ENCODE measurements at places on chromosomes 4 and X. TPM values are rescaled to one million over a fixed set of nuclear protein-coding genes. Genes with fewer than 3 reads are reported as not detected.

The KLHL2 gene
- 9.2 TPM for total RNA-seq

GRCh38 chrX:154815274-154815818, 10.1 kb upstream of the MPP1 start:
- no peaks in the 10 kb centered on the region for H3K27me3 ChIP-seq
- no peak overlapping the region for H3K4me3 ChIP-seq
- no peaks in the 10 kb centered on the region for H3K4me1 ChIP-seq
- H3K27ac ChIP-seq: no peak overlapping the region
- H3K36me3 ChIP-seq: no peaks in the 10 kb centered on the region
- no peak for DNase-seq

DNA sequence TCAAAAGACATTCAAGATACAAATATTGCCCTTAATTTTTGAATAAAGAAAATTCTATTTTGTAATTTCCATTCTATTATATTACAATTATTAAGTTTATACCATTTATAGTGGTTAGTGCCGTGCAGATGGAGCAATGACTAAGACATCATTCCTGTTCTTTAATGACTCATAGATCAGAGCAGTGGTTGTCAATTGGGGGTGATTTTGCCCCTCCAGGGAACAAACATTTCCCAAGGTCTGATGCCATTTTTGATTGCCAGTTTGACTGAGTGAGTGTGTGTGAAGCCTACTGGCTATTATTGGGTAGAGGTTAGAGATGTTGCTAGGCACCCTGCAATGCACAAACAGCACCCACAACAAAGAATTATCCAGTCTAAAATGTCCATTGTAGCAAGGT, 97.9 kb upstream of the DDIT4L start:
- no peak overlapping the region for H3K27ac ChIP-seq
- no peak for DNase-seq
- no peaks in the 10 kb centered on the region for H3K27me3 ChIP-seq

The PPP1R2C gene
- total RNA-seq: not detected

- H3K36me3 ChIP-seq: no peaks in the 10 kb centered on the region
- H3K4me1 ChIP-seq: peaks cover 14% of the 10 kb centered on the region
- no peak for DNase-seq
- H3K27me3 ChIP-seq: no peaks in the 10 kb centered on the region
Observed at GRCh38 chr4:174517502-174518445, 4.5 kb downstream of the HPGD start.

- H3K4me3 ChIP-seq: no peak overlapping the region
- no peaks in the 10 kb centered on the region for H3K4me1 ChIP-seq
- DNase-seq: no peak
- no peak overlapping the region for H3K27ac ChIP-seq
Observed at GRCh38 chrX:20531667-20532066, 265.0 kb upstream of the RPS6KA3 start.

The CASP3 gene
- total RNA-seq: 6.2 TPM

The SLC9B2 gene
- total RNA-seq: 10.5 TPM

DNA sequence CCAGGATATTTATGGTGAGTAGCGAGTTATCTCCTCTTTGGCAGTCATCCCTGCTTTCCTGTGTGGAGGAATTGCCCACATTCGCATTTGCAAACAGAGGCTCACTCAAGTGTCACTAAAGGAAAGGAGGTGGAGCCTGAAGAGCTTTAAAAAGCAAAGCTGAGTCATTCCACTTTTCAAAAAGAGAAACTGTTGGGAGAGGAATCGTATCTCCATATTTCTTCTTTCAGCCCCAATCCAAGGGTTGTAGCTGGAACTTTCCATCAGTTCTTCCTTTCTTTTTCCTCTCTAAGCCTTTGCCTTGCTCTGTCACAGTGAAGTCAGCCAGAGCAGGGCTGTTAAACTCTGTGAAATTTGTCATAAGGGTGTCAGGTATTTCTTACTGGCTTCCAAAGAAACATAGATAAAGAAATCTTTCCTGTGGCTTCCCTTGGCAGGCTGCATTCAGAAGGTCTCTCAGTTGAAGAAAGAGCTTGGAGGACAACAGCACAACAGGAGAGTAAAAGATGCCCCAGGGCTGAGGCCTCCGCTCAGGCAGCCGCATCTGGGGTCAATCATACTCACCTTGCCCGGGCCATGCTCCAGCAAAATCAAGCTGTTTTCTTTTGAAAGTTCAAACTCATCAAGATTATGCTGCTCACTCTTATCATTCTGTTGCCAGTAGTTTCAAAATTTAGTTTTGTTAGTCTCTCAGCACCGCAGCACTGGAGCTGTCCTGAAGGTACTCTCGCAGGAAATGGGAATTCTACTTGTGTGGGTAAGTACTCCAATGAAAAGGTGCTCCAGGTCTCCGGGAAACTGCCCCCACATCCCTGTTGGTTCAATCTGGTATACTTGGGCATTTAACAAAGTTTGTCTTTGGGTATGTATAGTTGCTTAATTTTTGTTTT, at the start of gene EGF:
Gene EGF, plus strand, starts transcription at position 178 of the 890 bp plus-strand sequence. Its CDS starts 453 bp downstream, at position 631.
- H3K27me3 ChIP-seq: no peaks in the 10 kb centered on the region
- H3K27ac ChIP-seq: peak within 1 kb of the TSS; percentile 37
- H3K36me3 ChIP-seq: no peaks in the 10 kb centered on the region
- H3K4me3 ChIP-seq: no peak within 1 kb of the TSS

- no peak overlapping the region for H3K4me3 ChIP-seq
- no peaks in the 10 kb centered on the region for H3K36me3 ChIP-seq
- H3K27ac ChIP-seq: no peak overlapping the region
- H3K27me3 ChIP-seq: no peaks in the 10 kb centered on the region
- DNase-seq: no peak
Observed at GRCh38 chr4:174404677-174405076, 117.6 kb downstream of the HPGD start.

DNA sequence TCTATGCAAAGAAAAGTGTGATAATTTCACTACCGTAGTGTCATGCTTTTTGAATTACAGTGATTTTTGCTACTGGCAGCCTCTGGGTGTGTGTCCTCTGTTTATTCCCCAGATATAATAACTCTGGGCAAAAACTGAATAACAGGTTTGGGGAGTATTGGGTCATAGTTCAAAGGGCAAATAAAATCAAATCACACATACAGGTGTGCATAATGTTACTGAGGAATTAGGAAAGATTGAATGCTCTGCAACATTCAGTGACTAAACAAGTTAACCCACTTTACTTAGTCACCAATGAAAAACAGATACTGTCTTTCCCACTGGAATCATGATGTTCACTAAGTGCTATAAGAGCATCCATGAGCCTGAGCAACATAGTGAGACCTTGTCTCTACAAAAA, 224.3 kb downstream of the OPHN1 start:
- no peaks in the 10 kb centered on the region for H3K27me3 ChIP-seq
- no peaks in the 10 kb centered on the region for H3K4me1 ChIP-seq
- H3K4me3 ChIP-seq: no peak overlapping the region
- no peaks in the 10 kb centered on the region for H3K36me3 ChIP-seq
- no peak overlapping the region for H3K27ac ChIP-seq

DNA sequence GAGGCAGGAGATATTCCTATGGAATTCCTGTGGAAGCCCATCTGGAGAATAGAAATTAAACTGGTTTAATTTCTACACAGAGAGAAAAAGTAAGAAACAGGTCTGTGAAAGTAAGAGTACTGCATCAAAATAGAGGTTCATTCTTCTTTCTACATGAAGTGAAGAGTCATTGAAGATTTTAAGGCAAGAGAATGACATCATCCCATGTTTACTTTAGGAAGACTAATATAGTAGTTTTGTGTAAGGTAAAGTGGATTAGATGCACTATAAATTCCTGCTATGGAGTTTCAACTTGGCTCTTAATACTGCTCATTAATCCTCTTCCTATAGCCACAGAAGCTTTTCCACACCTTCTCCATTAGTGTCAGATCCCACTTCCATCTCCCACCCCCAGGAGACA, 47.6 kb downstream of the CNGA1 start:
- H3K36me3 ChIP-seq: no peaks in the 10 kb centered on the region
- H3K27ac ChIP-seq: no peak overlapping the region
- H3K4me3 ChIP-seq: no peak overlapping the region
- H3K27me3 ChIP-seq: no peaks in the 10 kb centered on the region

DNA sequence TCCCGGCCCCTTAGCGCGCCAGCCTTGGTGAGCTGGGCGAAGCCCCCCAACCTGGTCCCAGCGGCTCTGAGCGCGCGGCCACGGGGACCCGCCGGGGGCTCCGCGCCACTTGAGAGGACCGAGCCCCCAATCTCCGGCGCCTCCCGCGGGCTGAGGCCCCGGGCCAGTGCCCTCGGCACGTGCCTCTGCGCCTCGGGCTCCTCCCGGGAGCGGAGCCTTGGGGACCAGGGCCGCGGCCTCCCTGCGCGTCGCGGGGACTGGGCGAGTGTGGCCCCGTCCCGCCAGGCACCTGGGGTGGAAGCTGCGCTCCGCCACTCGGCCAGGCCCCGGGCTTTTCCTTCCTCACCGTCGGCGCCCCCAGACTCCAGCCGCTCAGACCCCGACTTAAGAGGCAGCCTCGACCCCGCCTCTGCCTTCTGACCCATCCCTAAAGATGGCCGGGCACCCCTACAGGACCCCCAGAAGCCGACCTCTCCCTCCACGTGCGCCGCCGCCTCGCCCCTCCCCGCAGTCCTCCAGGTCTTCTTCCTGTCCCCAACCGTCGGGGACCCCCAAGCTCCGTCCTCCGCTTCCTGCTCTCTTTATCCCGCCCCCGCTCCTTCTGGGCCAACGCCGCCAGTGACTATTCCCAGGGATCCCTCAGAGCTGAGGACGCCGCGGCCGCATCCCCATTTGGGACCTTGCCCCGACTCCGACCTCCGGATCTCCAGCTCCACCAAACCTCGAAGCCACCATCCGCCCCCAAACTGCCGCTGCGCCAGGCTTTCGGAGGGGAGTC, 752 bp downstream of the ERAS start:
- H3K4me3 ChIP-seq: no peak overlapping the region
- no peaks in the 10 kb centered on the region for H3K36me3 ChIP-seq
- no peak overlapping the region for H3K27ac ChIP-seq

DNA sequence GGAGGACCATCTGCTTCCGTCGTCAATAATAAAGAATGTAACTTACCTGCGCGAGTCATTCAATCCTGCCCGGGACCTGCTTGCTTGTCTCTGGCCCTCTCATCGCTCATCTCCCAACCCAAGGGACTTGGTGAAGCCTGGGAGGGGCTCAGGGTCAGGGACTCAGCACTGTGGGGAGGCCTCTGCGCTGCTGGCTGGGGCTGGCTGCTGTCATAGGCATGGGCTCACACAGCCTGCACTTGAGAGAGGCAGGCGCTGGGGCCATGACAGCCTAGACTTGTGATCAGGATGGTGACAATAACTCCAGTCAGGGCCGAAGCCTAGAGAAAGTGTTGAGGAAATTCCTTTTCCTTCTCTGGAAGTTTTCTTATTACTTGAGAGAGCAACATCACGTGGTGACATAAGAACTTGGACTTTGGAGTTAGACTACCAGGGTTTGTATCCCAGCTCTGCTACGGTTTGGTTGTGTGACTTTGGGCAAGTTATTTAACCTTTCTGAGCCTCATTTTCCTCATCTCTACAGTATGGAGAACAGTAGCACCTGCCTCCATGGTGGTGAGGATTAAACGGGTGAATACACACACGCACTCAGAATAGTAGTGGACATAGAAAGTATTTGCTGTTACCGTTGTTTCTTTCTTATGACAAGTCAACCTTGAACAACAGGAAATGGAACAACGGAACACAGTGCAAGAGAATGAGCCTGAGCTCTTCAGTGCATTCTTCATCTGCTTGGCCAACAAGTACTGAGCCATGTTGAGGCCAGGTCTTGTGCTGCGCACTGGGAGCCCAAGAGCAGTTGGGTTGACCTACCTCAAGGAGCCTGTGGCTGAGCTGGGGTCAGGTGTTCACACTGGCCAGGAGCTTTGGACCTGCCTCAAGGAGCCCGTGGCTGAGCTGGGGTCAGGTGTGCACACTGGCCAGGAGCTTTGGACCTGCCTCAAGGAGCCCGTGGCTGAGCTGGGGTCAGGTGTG, 60.5 kb downstream of the TBC1D14 start:
- H3K27ac ChIP-seq: peak overlapping the region; percentile 65
- H3K27me3 ChIP-seq: no peaks in the 10 kb centered on the region
- H3K36me3 ChIP-seq: no peaks in the 10 kb centered on the region
- DNase-seq: no peak
- H3K4me3 ChIP-seq: no peak overlapping the region

GRCh38 chr4:89598602-89599001, 238.4 kb downstream of the SNCA start:
- DNase-seq: no peak
- no peak overlapping the region for H3K27ac ChIP-seq
- H3K36me3 ChIP-seq: no peaks in the 10 kb centered on the region

DNA sequence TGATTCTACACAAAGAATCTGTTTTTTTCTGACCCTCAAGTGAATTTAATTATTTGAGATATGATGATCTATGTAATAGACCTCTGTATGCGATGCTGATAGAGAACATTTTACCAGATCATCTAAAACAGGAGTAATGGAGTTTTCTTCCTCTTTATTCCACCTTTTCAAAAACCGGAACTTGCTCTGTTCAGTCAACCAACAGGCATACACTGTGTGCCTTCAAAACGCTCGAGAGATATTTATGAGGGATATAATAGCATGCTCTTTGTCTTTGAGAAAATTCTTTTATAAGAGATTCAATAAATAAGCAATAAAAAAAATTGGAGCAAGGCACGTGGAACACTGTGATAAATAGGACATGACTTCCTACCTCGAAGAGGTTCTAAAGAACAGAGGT, 2.0 kb downstream of the NYX start:
- H3K4me1 ChIP-seq: peaks cover 3% of the 10 kb centered on the region
- DNase-seq: no peak
- no peaks in the 10 kb centered on the region for H3K27me3 ChIP-seq

DNA sequence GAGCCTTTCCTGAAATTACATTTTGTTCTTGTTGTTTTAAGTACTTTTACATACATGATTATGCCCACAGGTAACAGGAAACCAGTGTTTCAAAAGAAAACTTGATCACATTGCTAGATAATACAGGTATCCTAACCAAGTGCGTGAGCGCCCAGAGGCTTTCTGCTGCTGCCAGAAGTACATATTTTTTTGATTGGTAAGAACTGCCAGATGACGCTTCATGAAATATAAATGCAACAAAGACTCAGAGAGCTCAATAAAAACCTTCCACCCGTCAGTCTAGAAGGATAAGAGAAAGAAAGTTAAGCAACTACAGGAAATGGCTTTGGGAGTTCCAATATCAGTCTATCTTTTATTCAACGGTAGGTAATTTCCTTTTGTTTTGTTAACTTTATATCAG, at the start of gene EPGN:
Gene EPGN, plus strand, starts transcription at position 256 of the 400 bp plus-strand sequence. Its CDS starts 64 bp downstream, at position 320.
- H3K4me1 ChIP-seq: no peaks in the 10 kb centered on the region
- no peak within 1 kb of the TSS for H3K27ac ChIP-seq
- no peaks in the 10 kb centered on the region for H3K27me3 ChIP-seq
- no peaks in the 10 kb centered on the region for H3K36me3 ChIP-seq
- DNase-seq: no peak

- H3K4me3 ChIP-seq: no peak overlapping the region
- no peaks in the 10 kb centered on the region for H3K27me3 ChIP-seq
- H3K27ac ChIP-seq: no peak overlapping the region
- no peak for DNase-seq
- no peaks in the 10 kb centered on the region for H3K4me1 ChIP-seq
Observed at GRCh38 chr4:24413311-24413784, 171.0 kb downstream of the DHX15 start.

GRCh38 chr4:95563638-95564337, 15.0 kb upstream of the UNC5C start:
- no peaks in the 10 kb centered on the region for H3K36me3 ChIP-seq
- H3K27ac ChIP-seq: no peak overlapping the region
- H3K4me1 ChIP-seq: no peaks in the 10 kb centered on the region
- DNase-seq: no peak
- no peak overlapping the region for H3K4me3 ChIP-seq
